Ovary (tissue), 10 donors: ENCODE measurements at places on chromosomes 2 and 18. TPM values are rescaled to one million over a fixed set of nuclear protein-coding genes. Genes with fewer than 3 reads are reported as not detected.

The SAG gene
- not detected for total RNA-seq

The DDX1 gene
- total RNA-seq, result 71.9 TPM

The SLC40A1 gene
- 322 TPM for total RNA-seq

DNA sequence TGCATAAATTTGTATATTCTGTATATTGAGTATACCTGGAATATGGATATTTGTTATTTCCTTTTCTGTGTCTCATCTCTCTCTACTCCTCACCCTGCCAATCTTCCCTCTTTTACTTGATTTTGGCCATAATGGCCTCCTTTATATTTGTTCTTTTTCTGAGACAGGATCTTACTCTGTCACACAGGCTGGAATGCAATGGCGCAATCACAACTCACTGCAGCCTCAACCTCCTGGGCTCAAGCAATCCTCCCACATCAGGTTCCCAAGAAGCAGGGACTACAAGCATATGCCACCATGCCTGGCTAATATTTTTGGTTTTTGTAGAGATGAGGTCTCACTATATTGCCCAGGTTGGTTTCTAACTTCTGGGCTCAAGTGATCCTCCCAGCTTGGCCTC is 30.5 kb downstream of the PREPL start:
- DNase-seq, result no peak
- peaks cover 2% of the 10 kb centered on the region for H3K4me1 ChIP-seq
- H3K27ac ChIP-seq, result no peak overlapping the region
- no peak overlapping the region for H3K4me3 ChIP-seq
- no peaks in the 10 kb centered on the region for H3K27me3 ChIP-seq
- H3K36me3 ChIP-seq, result no peaks in the 10 kb centered on the region

DNA sequence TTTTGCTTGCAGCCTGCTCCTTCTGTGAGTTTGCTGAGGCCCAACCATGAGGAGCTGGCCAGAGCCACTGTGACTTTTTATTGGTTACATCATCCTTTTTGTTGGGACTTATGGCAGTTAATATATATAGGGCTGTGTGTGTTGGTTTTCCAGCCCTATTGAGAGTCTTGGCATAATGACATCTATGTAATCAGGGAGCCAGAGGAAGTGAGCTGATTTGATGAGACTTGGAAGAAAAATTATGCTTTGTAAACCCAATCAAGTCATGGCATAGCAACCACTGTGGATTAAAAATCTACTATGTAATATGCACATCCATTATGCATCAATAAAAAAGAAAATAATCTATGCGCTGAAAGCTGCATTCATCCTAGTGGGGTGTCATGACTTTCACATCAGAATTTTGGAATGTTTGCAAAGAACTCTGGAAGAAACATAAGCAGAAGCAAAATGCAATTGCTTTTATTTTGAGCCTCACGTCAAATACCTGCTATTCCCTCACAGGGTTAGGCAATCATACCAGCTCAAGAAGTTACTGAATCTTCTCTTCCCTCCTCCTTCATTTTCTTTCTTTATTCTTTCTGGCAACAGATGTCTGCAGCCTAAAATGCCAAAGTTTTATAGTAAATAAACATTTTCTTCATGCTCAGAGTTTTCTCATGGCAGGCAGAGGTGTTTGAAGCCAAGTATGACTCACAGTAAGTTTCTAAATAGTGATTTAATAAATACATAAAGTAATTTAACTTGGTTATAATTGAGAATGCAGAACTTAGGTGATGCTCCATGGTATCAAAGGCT is 308.5 kb downstream of the KCNS3 start:
- H3K4me3 ChIP-seq, result no peak overlapping the region
- H3K4me1 ChIP-seq, result no peaks in the 10 kb centered on the region
- H3K36me3 ChIP-seq, result no peaks in the 10 kb centered on the region

DNA sequence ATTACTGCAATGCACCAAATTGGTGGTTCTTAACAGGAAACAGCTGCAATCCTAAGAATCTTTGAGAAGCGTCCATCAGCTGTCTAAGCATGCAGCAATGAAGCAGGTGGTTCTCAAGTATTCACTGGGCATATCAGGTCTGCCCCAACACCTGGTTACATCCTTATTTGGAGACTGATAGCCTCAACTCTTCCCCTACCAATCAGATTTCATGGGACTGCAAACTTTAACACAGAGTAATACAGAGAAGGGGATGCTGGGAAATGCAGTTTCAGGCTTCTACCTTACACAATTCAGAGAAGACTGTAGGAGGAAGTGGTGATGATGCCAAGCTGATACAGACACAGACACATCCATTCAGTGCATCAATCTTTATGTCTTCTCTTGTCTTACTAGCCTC is 240.5 kb downstream of the BCL2 start:
- H3K36me3 ChIP-seq, result no peaks in the 10 kb centered on the region
- no peaks in the 10 kb centered on the region for H3K27me3 ChIP-seq

- no peak overlapping the region for H3K4me3 ChIP-seq
- no peaks in the 10 kb centered on the region for H3K4me1 ChIP-seq
- no peak for DNase-seq
- H3K27me3 ChIP-seq, result no peaks in the 10 kb centered on the region
- no peaks in the 10 kb centered on the region for H3K36me3 ChIP-seq
- no peak overlapping the region for H3K27ac ChIP-seq
Measured at GRCh38 chr2:26941486-26941885, 29.0 kb upstream of the MAPRE3 start.

DNA sequence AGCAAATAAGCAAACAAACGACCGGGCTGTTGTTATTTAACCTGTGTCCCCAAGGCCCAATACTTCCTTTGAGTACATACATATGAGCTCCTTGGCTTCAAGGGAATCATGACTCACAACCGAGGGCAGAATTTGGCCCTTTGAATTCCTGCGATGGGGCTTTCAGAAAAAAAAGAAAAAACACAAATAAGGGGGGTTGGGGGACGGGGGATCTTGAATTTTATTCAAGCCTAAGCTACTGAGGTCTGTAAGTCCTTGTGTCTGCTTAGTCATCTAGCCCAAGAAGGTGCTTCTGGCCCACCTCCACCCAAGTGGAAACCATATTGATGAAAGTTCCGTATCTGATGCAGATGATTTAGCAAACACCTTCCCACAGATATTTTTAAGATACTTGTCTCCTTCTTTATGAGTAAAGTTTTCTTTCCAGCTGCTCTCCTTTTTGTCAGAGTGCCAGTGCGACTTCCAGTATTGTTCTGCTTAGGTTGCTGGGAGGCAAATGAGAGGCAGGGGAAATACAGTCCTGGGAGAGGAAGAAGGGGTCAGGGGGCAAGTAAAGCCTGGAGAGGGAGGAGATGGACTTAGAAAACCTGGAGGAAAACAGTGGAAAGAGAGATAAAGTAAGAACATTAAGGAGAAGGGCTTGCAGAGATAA is 169.6 kb downstream of the ZEB2 start:
- no peaks in the 10 kb centered on the region for H3K36me3 ChIP-seq
- no peak for DNase-seq
- peaks cover 7% of the 10 kb centered on the region for H3K4me1 ChIP-seq
- H3K27me3 ChIP-seq, result no peaks in the 10 kb centered on the region
- no peak overlapping the region for H3K4me3 ChIP-seq

DNA sequence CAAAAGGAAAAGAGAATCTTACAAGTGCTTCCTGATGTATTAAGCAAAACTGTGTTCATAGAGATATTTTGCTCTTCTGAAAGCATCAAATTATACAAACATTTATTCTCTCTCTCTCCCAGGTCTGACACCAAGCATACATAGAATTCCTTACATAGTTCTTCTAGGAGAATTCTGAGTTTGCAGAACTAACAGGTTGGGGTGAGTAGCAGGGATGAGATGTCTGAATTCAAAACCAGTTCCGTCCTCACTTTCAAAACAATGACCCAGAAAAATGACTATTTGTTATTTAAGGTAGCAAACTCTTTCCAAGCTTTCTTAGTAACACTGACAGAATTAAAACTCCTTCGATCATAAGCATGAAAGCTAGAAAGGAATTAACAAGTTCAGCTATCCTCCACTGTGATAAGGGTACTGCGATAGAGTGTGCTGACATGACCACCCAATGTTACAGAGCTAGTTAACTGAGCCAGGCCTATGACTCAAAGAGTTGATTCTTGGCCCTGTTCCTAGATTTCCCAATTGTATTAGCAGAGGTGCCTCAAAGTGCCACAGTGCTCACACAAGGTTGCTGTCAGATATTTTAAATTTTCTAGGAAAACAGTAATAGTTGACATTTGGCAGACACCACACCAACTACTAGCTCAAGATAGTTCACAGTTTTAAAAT is 85.8 kb upstream of the SETBP1 start:
- no peaks in the 10 kb centered on the region for H3K36me3 ChIP-seq
- DNase-seq, result no peak
- H3K27ac ChIP-seq, result no peak overlapping the region
- H3K4me3 ChIP-seq, result no peak overlapping the region
- H3K27me3 ChIP-seq, result no peaks in the 10 kb centered on the region

The HOXD3 gene
- total RNA-seq, result 12.5 TPM

DNA sequence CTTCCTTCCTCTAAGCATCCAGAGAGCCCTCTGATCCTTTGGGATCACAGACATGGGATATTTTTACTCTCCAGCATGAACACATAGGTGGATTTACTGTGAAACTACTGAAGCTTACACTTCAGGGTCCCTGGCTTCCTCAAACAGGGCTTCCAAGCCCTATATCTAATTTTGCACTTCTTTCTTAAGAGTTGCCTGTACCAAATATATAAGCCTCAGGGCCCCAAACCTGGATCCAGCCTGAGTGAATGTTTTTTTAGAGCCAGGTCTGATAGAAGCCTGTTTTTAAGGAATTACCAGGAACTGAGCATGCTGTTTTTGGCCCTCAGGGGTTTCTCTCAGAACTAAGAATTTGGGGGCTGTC is 13.2 kb upstream of the KCMF1 start:
- DNase-seq, result no peak
- H3K4me3 ChIP-seq, result no peak overlapping the region
- H3K27me3 ChIP-seq, result no peaks in the 10 kb centered on the region
- no peaks in the 10 kb centered on the region for H3K36me3 ChIP-seq
- H3K4me1 ChIP-seq, result no peaks in the 10 kb centered on the region

The PARD6G gene
- 16.6 TPM for total RNA-seq

DNA sequence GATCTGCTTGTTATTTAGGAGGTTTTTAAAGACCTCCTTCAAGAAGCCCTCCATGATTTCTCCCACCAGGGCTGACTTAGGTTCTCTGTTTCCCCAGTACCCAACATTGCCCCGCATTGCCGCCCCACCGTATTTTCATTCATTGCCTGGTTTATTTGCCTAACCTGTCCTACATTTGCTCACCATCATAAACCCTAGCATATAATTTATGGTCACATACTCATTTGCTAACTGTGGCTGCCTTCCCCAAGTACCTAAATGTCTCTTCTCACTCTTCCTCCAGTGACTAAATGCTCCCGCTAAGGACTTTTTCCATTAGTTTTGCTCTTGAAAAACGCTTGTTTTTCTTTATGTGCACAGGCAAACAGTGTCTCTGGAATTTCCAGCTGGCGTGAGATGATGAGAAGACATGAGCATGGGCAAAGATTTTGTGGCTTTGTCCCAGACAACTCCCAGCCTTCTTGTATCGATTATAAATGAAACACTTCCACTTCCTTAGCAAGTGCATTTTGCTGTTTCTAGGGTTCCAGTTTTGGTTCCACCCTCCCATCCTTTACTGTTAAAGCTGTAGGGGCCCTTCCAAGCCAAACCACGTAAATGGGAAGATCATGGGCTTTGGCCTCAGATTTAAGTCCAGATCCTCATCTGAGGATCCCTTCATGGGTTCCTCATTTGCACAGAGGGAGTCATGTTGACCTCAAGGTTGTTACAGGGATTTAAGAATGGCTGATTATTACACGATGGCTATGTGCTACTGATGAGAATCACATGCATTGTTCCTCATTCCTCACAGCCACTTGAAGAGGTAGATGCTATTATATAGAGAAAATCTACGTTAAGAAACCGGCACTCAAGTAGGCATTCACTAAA is 21.0 kb upstream of the ARMC9 start:
- no peaks in the 10 kb centered on the region for H3K27me3 ChIP-seq
- no peak overlapping the region for H3K27ac ChIP-seq
- H3K4me1 ChIP-seq, result no peaks in the 10 kb centered on the region
- H3K4me3 ChIP-seq, result no peak overlapping the region
- DNase-seq, result no peak
- H3K36me3 ChIP-seq, result no peaks in the 10 kb centered on the region

The EPB41L3 gene
- 38.9 TPM for total RNA-seq

DNA sequence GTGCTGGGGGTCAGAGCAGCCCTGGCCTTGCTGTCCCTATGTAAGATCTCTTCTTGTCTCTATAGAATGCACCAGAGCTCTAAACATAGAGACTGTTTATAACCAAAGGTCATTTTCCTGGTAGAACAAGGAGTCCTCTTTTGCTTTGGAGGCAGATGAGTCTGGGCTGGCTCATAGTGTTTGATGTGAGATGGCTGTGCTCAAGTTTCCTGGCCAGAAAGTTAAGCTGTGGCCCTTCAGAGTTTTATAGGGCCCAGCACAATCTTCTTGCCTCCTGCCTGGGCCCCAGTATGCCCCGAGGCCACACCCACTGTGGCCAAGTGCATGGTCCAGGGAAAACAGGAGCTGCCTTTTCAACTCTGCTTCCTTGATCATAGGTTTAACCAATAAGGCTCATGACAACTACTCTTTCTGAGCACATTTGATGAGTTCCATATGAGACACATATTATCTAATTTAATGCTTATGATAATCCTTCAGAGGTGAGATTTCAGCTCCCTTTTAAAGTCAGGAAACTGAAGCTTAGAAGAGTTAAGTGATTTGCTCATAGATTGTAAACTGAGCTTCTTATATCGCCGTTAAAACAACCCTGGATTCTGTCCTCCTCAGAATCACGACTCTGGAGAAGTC is 66.3 kb downstream of the MYCN start:
- no peaks in the 10 kb centered on the region for H3K4me1 ChIP-seq
- no peak overlapping the region for H3K27ac ChIP-seq
- H3K4me3 ChIP-seq, result no peak overlapping the region
- DNase-seq, result no peak

The LRRC30 gene
- total RNA-seq, result not detected

The SERPINE2 gene
- 105 TPM for total RNA-seq

The CIB4 gene
- not detected for total RNA-seq

The CPLX4 gene
- total RNA-seq, result not detected

DNA sequence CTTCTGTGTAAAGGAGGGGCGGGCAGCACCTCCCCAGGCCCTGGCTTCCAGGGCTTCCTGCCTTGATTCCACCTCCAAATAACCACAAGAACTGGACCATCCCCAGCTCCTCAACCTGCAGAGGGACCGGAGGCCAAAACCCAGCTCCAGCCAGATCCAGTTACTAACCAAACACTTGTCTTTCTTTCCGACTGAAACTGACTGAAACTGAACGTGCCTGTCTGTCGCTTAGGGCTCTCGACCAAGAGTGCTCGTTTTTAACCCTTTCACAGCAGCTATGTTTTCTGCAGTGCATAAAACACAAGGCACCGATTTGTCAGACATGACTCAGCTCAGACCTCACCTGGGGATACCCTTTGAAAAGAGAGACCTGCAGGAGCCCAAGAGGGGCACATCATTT is 249.9 kb upstream of the SIX2 start:
- DNase-seq, result no peak
- peaks cover 13% of the 10 kb centered on the region for H3K4me1 ChIP-seq
- no peak overlapping the region for H3K4me3 ChIP-seq
- no peaks in the 10 kb centered on the region for H3K27me3 ChIP-seq

The COLEC11 gene
- total RNA-seq, result 62.0 TPM

- no peak for DNase-seq
- peaks cover 6% of the 10 kb centered on the region for H3K4me1 ChIP-seq
- H3K27me3 ChIP-seq, result no peaks in the 10 kb centered on the region
- H3K36me3 ChIP-seq, result no peaks in the 10 kb centered on the region
- H3K27ac ChIP-seq, result no peak overlapping the region
Measured at GRCh38 chr2:113178069-113178746, 4.4 kb downstream of the PSD4 start.

- no peaks in the 10 kb centered on the region for H3K36me3 ChIP-seq
- no peak overlapping the region for H3K27ac ChIP-seq
- no peak for DNase-seq
- H3K4me1 ChIP-seq, result no peaks in the 10 kb centered on the region
Measured at GRCh38 chr2:119715409-119716283, 36.6 kb downstream of the TMEM177 start.
